Right forelimb (tissue), 1 donor: ENCODE measurements at places on chromosomes 5 and 9.

DNA sequence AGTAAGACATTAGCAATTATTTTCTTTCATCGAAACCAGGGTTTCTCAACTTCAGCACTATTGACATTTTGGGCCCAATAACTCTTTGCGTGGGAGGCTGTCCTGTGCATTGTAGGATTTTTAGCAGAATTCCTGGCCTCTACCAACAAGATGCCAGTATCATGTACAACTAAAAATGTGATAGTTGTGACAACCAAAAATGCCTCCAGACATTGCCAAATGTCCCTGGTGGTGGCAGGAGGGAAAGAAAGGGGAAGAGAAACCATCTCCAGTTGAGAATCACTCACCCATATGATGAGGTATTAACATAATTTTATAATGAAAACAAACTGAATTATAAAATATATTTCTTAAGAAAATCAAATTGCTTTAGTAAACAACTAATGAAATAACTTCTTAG lies 406.1 kb downstream of the RAB3C start:
- no peak for DNase-seq

DNA sequence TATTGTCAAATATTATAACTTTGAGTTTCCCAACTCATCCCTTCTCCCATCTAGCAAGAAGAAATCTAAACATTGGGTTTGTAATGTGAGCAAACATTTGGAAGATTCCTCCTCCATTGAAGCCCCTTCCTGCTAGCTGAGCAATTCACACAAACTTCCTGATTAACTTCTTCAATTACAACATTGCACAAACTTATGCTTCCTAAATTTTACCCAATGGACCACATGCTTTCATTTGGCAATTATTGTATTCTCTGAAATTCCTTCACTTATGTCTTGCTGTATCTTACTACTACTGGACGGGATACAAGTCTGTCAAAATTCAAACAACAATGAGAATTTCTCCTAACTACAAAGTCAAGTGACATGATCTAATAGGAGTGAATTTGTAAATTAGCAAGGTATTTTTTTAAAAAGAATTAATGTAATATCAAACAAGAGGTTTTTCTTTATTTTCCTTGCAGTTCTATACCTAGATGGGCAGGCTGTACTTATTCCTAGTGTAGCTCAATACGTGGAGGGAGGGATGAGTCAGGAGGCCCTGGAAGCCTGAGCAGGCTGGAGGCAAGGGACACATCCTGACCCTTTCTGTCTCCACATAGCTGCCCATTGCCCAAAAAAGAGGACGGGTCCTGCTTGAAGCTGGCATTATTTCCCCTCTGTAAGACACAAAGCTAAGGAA lies 11.8 kb upstream of the IFNW1 start:
- no peak for DNase-seq

DNA sequence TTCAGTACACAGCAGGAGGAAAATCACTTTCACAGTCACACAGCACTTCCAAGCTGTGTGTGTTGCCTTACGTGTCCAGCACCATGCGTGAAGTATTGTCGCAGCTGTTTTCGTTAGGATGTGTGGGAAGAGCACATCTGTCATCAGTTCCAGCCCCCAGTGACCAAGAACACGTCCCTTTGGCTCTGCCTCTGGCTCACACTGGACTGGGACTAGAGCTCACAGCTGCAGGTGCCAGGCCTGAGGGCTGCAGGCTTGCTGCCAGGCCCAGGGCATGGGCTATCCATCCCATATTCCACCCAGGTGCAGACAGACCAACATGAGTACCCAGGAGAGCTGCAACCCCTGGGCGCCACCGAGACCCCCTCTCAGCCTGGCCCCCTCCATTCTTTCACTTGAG lies 60.5 kb upstream of the ANKRD33B start:
- DNase-seq: no peak

DNA sequence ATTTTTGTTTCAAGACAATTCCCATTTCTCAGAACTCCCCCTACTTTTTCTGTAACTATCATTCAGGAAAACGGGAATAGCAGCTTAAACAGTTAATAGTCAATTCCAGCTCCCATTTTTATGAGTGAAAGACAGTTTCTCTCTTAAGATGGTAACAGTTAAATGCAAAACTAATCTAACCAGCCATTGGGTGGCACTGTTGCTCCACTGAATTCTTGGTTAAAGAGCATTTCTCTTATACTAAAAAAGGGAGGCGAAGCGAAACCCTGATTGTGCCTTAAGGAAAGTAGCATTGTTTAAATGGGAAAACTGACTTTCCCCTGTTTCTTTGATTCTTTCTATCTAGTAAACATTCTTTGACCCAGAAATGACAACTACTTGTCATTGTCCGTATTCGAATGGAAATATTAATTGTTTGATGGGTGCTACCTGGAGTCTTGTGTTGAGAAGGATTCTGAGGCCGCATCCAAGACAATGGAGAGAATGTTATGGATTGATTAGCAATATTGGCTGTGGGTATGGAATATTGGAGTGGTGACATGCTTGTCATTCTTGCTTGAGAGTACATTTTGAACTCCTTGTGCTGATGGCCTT lies 507.8 kb downstream of the MAT2B start:
- peak; percentile 77 for DNase-seq

DNA sequence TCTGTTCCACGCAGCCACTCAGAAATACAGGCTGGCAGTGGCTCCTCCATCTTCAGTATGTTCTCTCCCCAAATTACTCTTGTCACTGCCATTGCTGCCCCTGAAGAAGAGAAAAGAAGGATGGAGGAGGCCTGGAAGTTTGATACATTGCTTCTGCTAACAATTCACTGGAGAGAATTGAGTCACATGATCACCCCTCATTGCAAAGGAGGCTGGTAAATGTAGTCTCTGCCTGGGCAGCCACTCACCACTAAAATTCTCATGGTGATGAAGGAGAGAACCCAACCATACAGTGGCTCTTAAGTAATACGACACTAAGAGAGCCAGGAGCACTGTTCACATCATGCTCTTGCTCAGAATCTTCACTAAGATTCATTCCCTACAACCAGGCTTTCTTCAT lies 112.0 kb downstream of the DOCK8 start:
- no peak for DNase-seq

DNA sequence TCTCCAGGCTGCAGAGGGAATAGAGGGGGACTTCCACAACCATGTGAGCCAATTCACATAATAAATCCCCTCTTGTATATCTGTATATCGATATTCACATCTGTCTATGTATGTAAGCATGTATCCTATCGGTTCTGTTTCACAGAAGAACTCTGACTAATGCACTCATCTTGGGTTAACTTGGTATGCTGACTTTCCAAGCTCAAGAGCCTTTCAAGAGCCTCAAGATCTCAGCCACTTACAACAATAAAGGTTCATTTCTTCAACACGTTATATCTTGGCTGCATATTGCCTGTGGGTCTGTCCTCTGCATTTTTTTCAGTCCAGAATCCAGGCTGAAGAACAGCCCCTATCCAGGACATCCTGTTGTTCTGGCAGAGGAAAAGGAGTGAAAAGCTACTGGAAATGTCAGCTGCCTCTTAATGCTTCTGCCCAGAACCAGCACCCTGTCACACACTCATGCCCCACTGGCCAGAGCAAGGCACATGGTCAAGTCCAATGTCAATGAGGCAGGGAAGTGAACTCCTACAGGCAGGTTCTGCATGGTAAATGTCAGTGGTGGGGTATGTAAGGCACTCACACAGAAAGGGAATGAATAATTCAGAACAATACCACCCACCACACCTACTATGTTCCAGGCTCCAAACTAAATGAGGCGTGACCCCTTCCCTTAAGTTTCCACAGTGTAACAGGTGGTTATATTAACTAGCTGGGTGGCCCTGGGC lies 91.6 kb upstream of the ICE1 start:
- DNase-seq: no peak

GRCh38 chr9:133949486-133950061 lies 42.5 kb downstream of the VAV2 start:
- DNase-seq: no peak

DNA sequence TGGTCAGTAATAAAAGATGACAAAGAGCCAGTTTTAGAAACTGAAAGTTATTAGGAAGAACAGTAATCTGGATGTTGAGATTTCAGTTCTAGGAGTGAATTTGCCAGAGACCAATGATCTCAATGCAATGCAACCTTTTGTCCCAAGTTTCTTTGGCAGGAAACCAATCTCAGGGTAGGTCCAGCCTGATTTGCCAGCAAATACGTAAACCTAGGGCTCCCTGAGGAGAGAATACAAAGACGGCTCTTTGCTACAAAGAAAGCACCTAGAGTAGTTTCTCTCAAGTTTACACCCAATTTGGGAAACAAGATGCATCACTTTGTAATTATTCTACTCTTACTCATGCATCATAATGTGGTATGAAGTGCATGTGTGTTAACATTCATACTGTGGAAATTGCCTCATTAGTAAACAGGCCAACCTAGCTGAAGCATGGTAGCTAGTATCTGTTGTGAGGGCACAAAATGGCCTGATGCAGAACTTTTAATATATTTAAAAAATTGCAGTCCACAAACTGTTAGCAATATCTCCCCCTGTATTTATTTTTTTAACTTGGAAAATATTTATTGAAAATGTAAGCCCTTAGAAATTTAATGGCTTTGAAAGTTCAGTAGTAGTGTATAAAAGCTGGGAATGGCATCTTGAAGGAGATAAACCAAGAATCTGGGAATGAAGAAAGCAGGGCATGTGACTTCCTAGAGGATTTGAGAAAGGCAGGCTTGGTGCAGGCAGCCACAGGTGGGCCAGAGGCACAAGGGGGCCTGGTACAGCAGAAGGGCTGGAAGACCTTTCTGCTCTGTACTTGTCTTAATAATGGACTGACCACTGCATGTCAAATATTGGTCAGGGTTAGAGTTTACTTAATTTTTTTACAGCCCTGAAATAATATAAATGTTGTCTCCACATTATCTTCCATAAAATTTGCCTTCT lies 59.5 kb downstream of the MAST4 start:
- no peak for DNase-seq
